ENCODE measurements at places on chromosomes 11 and 22. TPM values are rescaled to one million over a fixed set of nuclear protein-coding genes. Genes with fewer than 3 reads are reported as not detected.

RFPL3 gene
- not detected for total RNA-seq

PRR33 gene
- not detected for total RNA-seq

RAB38 gene
- total RNA-seq = 2.2 TPM

TRPC6 gene
- not detected for total RNA-seq

OR2AG1 gene
- not detected for total RNA-seq

OR4A16 gene
- total RNA-seq = not detected

TREH gene
- not detected for total RNA-seq

KLHDC7B gene
- 3.8 TPM for total RNA-seq

FBXO7 gene
- total RNA-seq = 133 TPM

NUP160 gene
- total RNA-seq = 50.0 TPM

SHISAL1 gene
- total RNA-seq = not detected

SMTNL1 gene
- total RNA-seq = not detected

OR52I1 gene
- total RNA-seq = not detected

UQCR10 gene
- 36.8 TPM for total RNA-seq

SCGB1D4 gene
- not detected for total RNA-seq

C11orf16 gene
- total RNA-seq = not detected

TRPM5 gene
- 0.08 TPM for total RNA-seq

LGALS12 gene
- 9.7 TPM for total RNA-seq

NPAS4 gene
- not detected for total RNA-seq

OR4B1 gene
- not detected for total RNA-seq

MS4A4E gene
- total RNA-seq = 0.47 TPM

GCAT gene
- total RNA-seq = 0.78 TPM

MMP8 gene
- total RNA-seq = not detected

KDM4E gene
- total RNA-seq = not detected

KCNK7 gene
- total RNA-seq = 4.7 TPM

PIK3C2A gene
- 33.0 TPM for total RNA-seq

OR5M10 gene
- total RNA-seq = not detected

IRAG1 gene
- 0.99 TPM for total RNA-seq

SLN gene
- not detected for total RNA-seq

All from T-helper 17 cell (primary cell).